ENCODE measurements at places on chromosomes 1 and 21.

- no peak for DNase-seq
These were observed 2.3 kb downstream of the COL9A2 start for GRCh38 chr1:40314721-40315238.

GRCh38 chr1:175820456-175821025, 77.1 kb upstream of the TNR start:
- no peak for DNase-seq

GRCh38 chr1:24622218-24622617, 20.9 kb upstream of the SRRM1 start:
- DNase-seq = no peak

DNA sequence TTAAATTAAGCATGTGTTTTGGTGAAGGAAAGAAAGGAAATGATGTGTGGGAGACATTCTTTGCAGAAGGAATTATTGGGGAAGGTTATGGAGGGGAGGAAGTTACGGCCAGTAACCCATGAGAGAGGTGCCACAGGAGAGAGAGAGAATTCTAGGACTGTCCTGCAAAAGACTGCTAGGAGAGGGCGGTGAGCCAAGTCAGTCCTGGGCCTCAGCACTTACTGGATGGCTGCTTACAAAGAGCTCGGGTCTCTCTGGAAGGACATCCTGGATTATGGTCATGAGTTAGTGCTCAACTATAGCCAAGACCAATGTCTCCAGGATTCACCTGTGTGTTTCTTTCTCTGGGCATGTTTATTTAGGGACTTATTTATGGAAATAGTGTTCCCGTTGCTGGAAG, 74.4 kb upstream of the HSD17B7 start:
- DNase-seq = no peak

DNA sequence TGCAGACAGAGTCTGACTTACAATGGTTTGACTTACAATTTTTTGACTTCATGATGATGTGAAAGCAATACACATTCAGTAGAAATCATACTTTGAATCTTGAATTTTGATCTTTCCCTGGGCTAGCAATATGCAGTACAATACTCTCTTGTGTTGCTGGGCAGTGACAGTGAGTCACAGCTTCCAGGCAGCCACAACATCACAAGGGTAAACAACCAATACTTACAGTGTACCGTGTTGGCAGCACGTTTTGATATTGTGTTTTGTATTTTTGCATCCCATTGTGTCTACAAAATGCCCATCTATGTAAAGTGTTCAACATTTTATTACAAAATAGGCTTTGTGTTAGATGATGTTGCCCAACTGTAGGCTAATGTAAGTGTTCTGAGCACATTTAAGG, 150.9 kb downstream of the NTMT2 start:
- no peak for DNase-seq

- no peak for DNase-seq
These were observed 1.1 kb upstream of the GADD45A start for GRCh38 chr1:67683766-67684525.

DNA sequence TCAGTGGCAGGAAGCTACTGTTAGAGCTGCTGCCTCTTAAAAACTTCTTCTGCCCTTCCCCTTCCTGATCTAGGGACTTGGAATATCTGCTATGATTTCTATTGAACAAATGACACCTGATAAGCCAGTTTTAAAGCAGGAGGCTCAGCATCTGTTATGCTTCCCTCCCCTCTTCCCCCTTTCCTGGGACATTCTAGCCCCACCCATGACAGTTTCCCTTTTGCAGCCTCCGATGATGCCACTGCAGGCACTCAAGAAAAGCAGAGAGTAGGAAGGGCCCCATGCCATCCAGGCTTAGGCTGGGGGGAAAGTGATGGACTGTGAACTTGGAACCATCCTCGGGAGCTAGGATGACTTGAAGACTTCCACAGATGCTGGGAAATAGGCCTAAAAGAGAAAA, 15.1 kb upstream of the EPB41 start:
- DNase-seq = no peak

GRCh38 chr1:84164567-84165021, 20.5 kb downstream of the PRKACB start:
- DNase-seq = peak; percentile 48

- no peak for DNase-seq
These were observed 1.5 kb upstream of the RALGPS2 start for GRCh38 chr1:178723546-178723945.

GRCh38 chr1:152926091-152926490, 17.7 kb downstream of the IVL start:
- DNase-seq = no peak

DNA sequence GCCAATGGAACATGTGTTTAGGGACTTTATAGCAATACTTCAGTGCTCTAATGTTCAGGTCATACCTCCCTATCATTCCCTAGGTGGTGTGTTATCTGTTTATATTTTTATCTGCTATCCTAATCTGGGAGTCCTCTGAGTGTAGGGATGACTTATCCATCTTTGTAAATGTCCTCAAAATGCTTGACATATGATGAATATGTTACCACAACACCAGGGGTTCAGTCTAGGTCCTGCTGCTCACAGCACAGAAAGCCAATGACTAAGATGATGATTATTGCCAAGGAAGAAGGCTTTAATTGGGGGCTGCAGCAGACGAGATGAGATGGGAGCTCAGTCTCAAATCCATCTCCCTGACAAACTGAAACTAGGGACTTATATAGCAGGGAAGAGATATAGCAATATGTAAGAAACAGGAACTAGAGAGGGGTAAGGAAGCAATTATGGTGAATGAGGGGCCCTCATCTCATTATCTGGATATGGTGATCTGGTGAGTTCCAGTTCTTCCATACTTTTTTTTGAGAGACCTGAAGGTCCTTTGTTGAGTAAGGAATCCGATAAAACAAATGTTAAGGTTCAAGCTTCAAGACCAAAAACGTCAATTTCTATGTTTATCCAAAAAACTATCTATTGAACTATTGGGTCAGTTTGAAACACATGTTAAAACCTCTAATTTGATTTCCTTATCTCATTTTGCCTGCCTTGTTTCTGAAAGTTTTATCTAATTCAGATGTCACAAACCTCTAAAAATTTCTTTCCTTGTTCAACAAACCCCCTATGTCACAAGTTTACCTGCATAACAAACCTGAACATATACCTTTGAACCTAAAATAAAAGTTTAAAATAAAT, 256.7 kb upstream of the CACYBP start:
- DNase-seq = no peak

- DNase-seq = no peak
These were observed 22.7 kb upstream of the FHAD1 start for GRCh38 chr1:15224259-15224869.

DNA sequence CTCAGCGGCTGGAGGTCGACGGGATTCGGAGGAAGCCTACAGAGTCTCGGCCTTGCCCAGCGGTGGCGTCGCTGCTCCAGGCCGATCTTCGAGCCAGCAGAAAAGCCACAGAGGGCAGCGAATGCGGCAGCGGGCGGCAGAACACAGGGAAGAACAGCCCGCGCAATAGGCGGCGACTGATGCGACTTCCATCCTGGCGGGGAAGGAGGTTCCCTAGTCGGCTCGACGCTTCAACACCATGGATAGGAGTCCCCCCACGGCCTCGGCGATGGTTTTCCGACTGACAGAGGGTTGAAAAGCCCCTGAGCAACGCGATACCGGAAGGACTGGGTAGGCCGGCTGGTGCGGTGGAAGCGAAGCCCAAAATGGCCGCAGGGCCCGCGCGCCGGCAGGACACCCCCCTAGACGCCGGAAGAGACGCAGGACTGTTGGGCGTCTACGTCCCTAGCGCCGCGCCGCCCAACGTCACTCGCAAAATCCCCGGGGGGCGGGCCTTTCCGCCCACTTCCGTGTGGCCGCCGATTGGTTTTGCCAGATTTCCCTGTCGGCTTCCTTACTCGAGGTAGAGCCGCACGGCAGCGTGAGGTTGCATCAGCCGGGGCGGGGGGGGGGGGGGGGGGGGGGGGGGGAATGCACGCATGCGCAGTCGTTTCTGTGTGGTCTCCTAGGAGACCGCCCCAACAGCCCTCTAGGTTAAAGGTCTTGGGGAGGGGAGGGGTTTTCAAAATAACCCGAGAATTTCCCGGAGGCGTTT, at the start of gene PPP1R15B:
Gene PPP1R15B (minus strand): TSS at position 367 of the 754 bp plus-strand sequence. CDS start 406 bp downstream, outside the sequence.
- peak; percentile 88 for DNase-seq

- DNase-seq = no peak
These were observed 7.6 kb downstream of the CLSTN1 start for GRCh38 chr1:9816199-9816598.

GRCh38 chr1:209029737-209030136, 553.8 kb upstream of the CAMK1G start:
- DNase-seq = no peak

DNA sequence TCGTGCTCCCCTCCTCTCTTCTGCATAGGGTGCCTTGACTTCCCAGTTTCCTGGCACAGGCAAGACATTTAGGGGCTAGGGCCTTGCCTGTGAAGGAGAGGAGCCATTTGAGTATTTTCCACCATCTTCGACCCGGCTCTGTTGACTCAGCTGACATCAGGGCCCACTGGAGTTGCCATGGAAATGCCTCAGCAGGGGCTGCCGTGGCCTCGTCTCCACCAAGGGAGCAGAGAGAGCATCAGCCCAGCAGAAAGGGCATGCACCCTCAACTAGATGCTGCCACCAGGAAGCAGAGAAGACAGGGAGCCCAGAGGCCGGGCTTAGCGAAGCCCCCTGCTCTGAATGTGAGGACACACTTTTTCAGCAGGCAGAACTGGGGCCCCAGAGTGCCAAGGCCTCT, 101.9 kb upstream of the ACTL8 start:
- no peak for DNase-seq

- peak; percentile 6 for DNase-seq
These were observed 8.9 kb downstream of the CAMTA1 start for GRCh38 chr1:6794164-6794563.

DNA sequence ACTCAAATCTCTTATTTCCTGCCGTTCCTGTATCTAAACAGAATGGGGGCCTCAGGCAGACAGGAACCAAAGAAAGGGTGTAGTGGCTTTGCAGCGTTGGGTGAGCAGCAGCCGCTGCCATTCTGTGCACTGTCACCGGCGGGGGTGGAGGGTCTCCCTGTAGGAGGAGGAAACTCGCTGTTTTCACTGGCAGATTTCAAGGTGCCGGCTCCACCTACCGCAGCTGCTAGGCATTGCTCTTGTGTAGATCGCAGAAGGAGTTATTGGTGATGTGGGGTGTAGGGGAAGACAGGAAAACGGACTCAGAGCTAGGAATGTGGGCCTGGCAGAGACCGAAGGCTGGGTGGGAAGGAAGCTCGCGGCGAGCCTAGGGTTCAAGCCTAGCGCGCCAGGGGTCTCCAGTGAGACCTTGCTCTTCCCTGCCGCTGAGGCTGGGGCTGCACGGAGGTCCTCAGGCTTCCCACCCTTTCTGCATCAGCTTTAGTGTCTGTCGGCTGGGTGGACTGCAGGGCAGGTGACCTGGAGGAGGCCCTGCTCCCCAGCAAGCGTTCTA, 20.8 kb downstream of the ATP5PO start:
- DNase-seq = peak; percentile 79

GRCh38 chr1:10651389-10651766, 145.1 kb downstream of the CASZ1 start:
- DNase-seq = no peak

DNA sequence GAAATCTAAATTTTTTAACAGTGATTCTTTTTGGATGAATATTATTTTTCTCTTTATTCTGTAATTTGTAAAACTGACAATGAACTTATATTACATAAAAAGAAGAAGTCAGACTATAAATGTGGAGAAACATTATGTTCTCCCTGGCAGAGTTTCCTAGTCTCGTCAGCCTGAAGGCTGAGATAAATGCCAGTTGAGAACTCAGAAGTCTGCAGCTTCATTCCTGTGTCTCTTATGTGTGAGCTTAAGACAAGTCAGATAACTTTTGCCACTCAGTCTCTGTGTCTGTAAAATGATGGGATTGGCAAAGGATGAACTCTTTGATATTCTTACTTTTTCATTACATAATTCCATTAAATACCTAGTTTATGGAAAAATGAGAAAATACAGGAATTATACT, 568.8 kb upstream of the ZRANB2 start:
- no peak for DNase-seq

DNA sequence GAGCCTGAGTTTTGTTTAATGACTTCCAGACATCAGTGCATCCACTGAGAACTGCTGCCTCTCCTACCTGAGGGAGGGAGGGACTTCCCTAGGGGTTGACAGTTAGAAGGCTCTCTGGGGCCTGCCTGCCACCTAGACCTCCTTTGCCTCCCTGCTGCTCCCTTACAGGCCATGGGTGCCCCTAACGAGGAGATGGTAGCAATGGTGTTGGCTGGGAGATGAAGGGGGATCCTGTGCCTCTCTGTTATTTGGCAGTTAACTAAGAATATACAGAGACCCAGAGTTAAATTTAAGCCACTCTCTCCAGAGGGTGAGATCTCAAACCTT, 66.1 kb downstream of the UBE2U start:
- no peak for DNase-seq

- no peak for DNase-seq
These were observed 58.5 kb upstream of the BCL10 start for GRCh38 chr1:85334962-85335361.

- DNase-seq = peak; percentile 2
These were observed 24.0 kb upstream of the LIN9 start for GRCh38 chr1:226332947-226333346.

DNA sequence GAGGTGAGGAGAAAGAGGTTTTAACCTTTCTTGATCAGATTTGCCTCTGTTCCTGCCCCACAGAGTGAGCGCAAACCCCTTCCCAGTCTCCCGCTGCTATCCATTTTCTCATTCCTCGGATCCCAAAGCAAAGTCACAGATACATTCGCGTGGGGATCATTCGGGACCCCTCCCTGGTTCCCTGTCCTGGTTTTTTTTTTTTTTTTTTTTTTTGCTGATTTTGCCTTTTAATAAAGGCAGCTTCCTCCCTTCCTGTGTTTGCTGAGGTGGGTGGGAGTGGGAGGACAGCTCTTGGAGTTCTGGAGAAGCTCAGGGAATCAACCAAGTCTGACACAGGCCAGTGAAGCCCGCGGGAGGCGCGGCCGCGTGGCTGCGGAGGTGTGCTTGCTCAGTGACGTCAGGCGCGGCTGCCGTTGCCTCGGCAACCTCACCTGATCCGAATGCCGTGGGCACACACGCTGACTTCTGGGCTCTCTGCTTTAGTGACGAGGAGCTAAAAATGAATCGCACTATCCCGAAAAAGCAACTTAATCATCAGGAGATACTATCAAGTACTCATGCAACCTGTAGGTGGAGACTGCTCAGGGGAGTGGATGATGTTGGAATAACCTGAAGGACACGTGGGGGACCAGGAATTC, 106.4 kb downstream of the TBX19 start:
- DNase-seq = no peak

DNA sequence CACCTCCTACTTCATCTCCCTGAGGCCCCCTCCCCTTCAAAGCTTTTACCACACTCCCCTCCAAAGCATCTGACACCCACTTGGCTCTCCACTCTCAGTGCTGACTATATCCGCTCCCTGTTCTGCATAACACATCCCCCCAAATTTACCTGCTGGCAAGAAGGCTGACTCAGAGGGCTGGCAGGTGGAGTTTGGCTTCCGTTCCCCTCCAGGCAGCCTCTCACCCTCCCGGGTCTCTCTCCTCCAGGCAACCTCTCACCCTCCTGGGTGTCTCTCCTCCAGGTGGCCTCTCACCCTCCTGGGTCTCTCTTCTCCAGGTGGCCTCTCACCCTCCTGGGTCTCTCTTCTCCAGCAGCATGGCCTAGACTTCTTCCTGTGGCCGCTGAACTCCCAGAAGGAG, 562.1 kb downstream of the NPHP4 start:
- no peak for DNase-seq

GRCh38 chr1:104467590-104467989, 717.9 kb downstream of the AMY1C start:
- no peak for DNase-seq

All from NCI-H526 treated with DMSO at 0.1 percent for 48 hours (cell line).